Thyroid gland (tissue), 4 donors: ENCODE measurements at places on chromosomes 5 and 9.

GRCh38 chr9:114678795-114679194 is 3.2 kb downstream of the TEX48 start:
- DNase-seq = no peak

DNA sequence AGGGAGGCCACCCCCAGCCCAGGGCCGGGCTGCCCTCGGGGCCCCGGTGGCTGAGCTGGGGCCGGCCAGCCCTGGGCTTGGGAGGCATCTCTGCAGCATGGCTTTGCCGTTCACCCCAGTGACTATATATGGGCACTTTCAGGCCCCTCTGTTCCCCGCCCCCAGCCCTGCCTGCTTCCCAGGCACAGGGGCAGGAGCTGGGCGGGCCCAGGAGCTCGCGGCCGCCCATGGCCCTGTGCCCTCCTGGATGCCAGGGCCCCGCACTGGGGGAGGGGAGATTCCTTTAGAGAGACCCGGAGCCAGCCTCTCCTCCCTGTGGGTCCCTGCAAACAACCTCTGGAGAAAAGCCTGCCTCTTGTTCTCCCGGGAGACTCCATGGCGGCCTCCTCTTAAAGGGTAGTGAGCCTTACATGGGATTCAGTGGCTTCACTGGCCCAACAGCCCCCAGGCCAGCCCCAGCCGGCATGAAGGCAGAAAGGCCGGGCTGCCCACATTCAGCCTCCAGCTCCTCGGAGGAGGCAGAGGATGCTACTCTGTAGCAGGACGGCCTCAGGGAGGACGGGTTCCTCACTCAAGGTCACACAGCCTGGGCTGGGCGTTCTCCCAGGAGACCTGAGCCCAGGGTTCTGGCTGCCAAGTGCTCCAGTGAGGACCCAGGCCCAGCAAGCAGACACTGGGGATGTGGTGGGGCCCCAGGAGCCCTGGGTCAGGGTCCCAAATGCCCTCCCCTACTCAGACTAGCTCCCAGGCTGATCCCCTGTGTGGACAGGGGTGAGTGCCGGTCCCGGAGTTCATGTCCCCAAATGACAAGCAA is 4.1 kb downstream of the NACC2 start:
- no peak for DNase-seq

GRCh38 chr5:148933903-148934432 is 107.6 kb downstream of the ADRB2 start:
- DNase-seq = no peak

GRCh38 chr5:149497357-149497756 is 53.9 kb downstream of the CSNK1A1 start:
- no peak for DNase-seq

DNA sequence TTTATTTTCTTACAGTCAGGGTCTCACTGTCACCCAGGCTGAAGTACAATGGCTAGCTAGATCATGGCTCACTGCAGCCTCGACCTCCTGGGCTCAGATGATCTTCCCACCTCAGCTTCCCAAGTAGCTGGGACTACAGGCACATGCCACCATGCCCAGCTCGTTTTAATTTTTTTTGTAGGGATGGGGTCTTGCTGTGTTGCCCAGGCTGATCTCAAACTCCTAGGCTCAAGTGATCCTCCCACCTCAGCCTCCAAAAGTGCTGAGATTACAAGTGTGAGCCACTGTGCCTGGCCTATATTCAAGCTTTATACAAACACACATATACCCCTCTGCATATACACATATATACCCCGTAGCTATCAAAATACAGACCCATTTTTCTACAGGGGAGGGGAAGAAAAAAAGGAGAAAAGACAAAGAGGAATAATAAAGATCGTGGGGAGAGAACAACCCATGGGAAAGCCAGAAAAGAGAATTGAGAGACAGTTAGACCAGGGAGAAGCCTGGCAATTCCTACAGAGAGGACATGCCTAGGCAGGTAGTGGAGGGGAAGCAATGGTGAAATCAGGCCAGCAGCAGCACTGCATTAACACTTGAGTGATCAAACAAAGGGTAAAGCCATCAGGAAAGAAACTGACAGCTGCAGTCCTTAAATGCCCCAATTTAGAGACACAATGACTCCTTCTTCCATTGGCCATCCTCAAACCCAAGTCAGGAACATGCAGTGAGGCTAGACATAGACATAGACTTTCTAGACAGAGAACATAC is 102.7 kb downstream of the EFNA5 start:
- DNase-seq = no peak

- DNase-seq = no peak
Observed at GRCh38 chr9:131817627-131818026, 77.8 kb upstream of the RAPGEF1 start.

DNA sequence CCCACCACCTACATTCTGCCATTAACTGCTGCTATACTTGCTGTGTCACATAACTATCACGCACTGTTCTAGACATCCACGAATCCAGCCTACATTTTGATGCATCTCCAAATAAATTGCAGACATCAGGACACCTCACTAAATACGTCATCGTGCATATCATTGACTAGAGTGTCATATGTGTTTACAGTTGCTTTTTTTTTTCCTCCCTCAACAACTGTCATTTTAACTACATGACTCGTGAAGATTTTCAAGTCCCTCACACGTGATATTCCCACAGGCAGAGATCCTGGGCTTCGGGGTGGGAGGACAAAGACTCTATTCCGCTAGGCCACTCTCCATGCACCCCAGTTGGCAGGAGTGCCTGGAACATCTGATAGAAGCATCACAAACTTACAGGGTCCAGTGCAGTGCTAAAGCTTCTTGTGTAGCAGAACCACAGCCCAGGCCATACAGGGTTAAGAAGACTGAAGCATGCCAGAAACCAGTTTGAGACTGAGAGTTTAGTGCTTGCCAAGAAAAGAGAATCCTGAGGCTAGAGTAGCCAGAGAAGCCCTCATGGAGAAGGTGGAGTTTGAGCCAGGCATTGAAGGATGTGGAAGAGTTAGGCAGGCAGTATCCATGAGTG is 1.1 kb downstream of the PCYOX1L start:
- no peak for DNase-seq

GRCh38 chr9:110284211-110284844 is 28.0 kb upstream of the TXN start:
- no peak for DNase-seq

GRCh38 chr5:95900383-95900958 is 61.2 kb downstream of the ELL2 start:
- peak; percentile 54 for DNase-seq

- no peak for DNase-seq
Observed at GRCh38 chr9:33306037-33306436, 15.7 kb downstream of the NFX1 start.

DNA sequence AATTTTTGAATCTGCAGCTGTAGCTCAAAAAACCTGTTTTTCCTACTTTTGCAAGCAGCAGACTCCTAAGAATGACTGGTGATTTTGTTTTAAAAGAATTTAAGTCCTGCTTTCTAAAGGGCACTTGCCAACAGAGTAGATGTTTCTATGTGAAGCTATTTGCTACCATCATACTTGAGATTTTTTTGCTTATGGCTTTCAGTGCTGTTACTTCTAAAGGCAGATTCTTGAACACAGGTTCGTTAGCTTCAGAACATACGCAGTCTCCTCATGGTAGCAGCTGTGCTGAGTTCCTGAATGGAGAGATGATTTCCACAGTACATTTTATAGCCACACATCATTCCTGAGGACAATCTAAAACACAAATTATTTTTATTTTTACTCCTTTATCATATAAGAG is 24.4 kb upstream of the ELL2 start:
- no peak for DNase-seq

GRCh38 chr5:17443333-17444130 is 54.5 kb upstream of the TAF11L2 start:
- no peak for DNase-seq

GRCh38 chr5:19210886-19211285 is 777.1 kb downstream of the CDH18 start:
- DNase-seq = no peak

- peak; percentile 68 for DNase-seq
Observed at GRCh38 chr9:135864447-135865049, 42.8 kb downstream of the CAMSAP1 start.

DNA sequence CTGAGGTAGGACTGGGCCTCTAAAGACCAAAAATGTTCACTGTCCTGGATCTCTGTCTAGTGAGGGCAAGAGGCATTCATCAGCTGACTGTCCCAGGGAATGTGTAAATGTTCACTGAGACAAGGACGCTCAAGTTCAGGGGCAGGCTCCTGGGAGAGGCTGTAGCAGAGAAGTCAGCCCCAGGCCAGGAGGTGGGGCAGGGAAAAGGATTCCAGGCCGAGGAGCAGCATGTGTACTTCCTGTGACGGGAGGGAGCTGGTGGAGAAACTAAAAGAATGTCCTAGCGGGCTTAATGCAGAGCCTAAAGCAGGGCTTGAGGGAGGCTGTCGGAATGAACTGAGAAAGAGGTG is 205.8 kb downstream of the GABBR2 start:
- DNase-seq = peak; percentile 56

DNA sequence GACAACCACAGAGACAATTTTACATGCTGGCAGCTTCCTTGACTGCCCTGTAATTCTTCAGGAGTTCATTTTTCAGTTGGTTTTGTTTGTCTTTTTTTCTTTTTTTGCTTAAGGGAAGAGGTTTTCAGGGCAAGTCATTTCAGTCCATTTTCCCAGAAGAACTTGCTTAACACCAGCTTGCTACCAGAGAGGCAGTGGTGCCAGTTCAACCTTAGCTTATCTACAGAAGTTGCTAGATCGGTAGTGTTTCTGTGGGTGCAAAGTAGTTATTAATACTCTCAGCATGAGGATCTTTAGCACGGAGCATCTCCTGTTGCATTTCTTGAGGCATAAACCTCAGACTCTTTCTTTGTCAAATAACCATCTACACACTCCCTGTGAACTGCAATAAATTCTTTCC is 1.1 kb downstream of the SPEF2 start:
- DNase-seq = no peak

DNA sequence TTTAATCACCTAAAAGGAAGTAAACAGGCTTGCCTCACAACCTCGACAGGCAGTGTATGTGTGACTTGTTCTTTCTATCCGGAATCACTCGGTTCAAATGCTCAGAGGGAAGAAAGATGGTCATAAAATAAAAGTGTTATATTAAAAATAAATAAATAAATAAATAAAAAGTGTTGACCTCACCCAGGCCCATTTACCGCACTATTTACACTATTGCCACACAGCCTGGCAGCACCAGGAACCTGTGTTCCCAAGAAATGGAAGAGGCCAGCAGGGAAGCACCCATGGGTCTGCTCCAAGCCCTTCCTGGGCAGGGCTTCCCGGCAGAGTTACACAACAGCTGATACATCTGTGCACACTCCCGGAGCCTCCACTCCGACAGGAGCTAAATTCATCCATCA is 127.9 kb downstream of the EFNA5 start:
- DNase-seq = peak; percentile 25

- peak; percentile 52 for DNase-seq
Observed at GRCh38 chr9:17810728-17811571, 232.1 kb downstream of the SH3GL2 start.

DNA sequence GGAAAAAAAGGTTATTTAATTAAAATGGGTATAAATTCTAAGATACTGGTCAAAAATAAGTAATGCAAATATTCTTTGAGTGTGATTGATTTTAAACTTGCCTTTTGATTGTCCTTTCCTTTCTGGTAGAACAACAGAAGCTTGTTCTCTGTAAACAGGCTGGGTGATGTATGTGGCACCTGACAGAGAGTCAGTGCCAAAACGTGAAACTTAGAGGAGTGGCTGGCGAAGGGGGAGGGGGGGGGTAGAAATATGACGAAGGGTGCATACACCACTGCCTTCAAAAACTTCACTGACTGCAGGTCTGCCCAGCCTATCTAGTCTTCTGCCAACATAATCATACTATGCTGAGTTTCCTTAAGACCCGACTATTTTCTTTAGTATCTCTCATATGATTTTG is 629.8 kb upstream of the SEMA6A start:
- DNase-seq = no peak

DNA sequence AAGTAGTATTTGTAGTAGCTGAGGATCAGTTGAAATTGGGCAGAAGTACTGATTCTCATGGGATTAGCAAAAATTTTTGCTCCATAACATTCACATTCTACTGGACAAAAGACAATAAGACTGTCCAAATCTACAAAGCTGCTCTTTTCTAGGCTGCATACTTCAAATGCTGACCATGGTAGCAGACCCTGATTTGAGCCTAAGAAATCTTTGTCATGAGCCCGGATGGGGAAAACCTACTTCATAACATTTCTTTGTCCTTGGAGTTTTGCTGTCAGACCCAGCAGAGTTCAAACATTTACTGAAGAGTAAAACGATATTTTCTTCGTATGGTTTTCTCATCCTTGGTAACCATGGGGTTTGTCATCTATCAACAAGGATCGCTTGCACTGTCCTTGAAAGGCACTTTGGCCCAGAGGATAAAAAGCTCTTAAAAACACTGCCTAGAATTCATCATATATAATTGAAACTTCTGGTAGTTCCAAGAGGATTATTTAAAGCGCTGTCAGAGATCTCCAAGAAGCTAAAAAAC is 216.9 kb downstream of the CAVIN4 start:
- no peak for DNase-seq

- no peak for DNase-seq
Observed at GRCh38 chr5:124708086-124708485, 38.4 kb downstream of the ZNF608 start.

DNA sequence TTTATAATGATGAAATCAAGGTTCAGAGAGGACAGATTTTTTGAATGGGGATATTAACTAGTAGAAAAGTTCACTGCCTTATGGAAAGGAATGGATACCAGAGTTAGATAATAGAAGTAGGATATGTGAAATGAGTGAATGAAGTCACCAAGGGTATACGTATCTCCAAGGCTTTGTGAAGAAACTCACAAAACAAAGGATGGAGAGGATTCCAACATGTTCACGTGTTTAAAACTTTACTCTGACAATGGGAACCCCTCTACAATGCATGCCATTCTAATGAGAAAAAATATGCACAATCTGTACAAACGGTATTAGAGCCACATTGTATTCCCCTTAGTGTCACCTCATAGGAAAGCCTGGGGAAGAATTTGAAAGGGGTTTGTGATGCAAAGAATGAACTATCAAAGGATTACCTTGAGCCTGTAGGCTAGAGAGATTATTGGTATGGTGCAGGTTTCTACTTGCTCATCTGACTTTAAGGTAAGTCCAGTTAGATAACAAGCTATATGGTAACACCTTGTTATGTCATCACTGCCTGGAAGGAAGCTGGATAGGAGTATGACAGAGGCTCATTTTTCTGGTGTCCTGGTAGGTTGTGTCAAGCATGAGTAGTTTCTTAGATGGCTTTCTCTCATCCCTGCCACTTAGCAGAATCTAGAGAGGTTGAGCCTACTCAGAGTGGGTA is 250.3 kb upstream of the SEMA6A start:
- no peak for DNase-seq

- DNase-seq = no peak
Observed at GRCh38 chr5:128706269-128706668, 168.2 kb upstream of the FBN2 start.

DNA sequence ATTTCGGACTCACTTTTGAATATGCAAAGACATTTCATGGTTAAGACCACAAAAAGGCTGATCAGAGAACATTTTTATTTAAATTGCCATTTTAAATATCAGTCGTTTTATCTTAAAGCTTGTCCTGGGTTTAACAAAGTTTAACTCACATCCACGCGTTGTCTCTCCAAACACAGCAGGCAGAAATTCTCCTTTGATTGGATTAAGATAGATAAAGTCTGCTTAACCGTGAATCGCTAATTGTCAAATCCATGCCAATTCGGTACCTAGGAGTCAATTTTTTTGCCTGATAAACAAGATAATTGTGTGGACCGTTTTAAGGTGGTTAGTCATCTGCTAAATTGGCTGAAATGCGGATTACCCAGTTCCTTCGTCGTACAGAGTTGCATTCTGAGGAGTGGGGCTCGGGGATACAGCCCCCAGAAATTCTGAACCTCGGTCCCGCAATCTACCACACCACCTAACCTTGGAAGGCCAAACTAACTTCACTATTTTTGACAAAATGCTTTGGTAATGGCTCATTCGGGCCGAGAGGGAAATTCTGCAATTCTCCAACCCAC is 665 bp upstream of the BTF3 start:
- no peak for DNase-seq
